ENCODE measurements at places on chromosomes 1 and 21.

GRCh38 chr21:35819134-35819533, 241.2 kb downstream of the SETD4 start:
- DNase-seq = no peak

GRCh38 chr1:152137215-152137614, 21.8 kb downstream of the RPTN start:
- no peak for DNase-seq

GRCh38 chr1:25178917-25179561, 53.3 kb downstream of the SYF2 start:
- no peak for DNase-seq

GRCh38 chr1:209883341-209883971, 54.6 kb upstream of the SYT14 start:
- no peak for DNase-seq

DNA sequence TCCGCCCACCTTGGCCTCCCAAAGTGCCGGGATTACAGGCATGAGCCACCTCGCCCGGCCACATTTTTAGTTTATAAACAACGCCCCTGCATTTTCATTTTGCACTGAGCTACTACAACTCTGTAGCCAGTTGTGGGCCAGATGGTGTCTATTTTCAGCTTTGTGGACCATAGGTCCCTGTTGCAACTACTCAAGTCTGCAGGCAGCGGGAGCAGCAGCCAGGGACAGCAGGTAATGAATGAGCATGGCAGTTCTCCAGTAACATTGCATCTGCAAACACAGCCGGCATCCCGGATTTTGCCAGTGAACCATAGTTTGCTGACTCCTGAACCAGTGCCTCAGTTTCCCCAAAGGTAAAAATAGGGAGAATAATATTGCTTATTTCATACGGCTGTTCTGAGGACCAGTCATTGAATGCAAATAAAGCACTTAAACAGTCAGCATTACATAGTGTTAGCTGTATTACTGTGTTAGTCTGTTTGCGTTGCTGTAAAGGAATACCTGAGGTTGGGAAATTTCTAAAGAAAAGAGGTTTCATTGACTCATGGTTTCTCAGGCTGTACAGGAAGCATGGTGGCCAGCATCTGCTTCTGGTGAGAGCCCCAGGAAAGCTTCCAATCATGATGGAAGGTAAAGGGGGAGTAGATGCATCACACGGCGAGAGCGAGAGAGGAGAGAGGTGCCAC, 65.5 kb upstream of the SLC45A1 start:
- no peak for DNase-seq

DNA sequence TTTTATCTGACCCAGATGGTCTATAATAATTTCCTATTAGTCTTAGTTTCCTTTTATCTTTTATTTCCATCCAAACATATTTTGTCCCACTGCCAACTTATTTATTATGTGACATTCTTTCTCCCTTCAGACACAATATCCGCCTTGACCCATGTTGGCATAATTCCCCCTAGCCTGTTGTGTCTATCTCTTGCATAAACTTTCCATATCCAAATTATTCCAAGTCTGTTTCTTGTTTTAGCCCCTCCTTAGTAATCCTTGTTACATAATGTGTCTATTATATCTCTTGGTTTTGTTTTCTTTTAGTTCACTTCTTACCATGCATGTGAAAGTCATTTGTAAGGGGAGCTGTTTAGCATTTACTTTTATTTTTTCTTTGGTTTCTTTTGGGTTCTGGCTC, 81.6 kb upstream of the CACHD1 start:
- DNase-seq = no peak

DNA sequence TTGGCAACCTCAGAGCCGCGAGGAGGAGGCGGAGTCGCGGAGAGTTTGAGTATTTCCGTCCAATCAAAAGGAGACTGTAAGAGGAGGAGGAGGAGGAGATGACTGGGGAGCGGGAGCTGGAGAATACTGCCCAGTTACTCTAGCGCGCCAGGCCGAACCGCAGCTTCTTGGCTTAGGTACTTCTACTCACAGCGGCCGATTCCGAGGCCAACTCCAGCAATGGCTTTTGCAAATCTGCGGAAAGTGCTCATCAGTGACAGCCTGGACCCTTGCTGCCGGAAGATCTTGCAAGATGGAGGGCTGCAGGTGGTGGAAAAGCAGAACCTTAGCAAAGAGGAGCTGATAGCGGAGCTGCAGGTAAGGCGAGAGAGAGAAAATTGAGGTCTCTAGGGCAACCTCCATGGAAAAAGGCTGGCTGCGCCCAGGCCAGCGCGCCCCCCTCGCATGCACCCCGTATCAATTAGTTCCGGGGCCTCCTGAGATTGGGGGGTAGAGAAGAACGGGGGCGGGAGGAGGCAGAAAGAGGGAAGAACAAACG, at the start of gene PHGDH:
Gene PHGDH (plus strand): TSS at position 131 of the 538 bp plus-strand sequence. CDS start 89 bp downstream, at position 220.
- DNase-seq = no peak

DNA sequence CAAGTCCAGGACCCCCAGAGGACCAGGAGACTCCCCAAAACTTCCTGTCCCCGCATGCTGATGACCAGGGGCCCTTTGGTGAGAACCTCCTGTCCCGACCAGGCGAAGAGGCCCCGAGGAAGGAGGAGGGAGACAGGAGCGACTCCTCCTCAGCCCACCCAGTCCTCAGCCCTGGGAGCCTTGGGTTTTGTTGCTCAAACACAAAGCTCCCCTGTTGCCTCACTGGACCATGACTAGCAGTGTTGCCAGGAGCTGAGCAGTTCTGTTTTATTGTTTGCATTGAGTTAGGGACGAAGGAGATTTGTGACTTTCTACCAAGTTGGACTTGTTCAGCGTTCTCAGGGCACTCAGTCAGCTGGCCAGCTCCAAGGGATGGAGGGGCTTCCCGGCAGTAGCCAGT, 10.0 kb downstream of the UMODL1 start:
- DNase-seq = no peak

DNA sequence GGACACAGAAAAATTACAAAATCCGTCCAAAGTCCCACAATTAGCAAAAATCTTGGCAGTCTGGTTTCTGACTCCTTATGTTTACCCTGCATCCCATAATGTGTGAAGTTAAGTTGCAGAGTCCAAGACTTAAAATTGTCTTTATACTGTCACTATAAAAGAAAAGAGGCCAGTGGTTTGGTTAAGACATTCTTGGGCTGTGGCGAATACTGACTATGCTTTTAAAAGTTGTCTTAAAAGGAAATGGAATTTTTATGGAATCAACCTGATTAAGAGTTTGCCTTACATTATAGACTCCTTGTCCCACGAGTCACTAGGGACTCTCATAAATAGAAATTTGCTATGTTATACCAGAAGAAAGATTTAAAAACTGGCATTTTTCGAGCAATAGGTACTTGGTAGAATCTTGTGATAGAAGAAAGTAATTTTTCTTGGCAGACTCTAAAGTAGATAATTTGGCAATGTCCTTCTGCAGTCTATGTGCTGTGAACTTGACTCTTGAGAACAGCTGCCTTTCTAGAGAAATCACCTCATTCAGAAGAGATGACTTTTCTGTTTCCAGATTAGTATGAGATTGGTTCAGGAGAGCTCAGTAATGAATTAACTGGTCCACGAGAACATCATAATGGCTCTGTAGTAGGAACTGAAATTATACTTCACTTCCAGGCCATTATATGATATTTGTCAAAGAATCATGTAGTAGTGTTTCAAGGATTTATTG, 31.8 kb downstream of the NTNG1 start:
- no peak for DNase-seq

- no peak for DNase-seq
Measured at GRCh38 chr21:45537111-45537745, 5.0 kb downstream of the SLC19A1 start.

- DNase-seq = no peak
Measured at GRCh38 chr1:200410566-200410878, 686 bp upstream of the ZNF281 start.
